Stimulated activated CD8-positive, alpha-beta memory T cell treated with anti-CD3 and anti-CD28 coated beads, Interleukin-12 subunit alpha, Interleukin-12 subunit beta, amount 100 ng/mL, for 4 hours (primary cell): ENCODE measurements at places on chromosomes 7 and 10.

DNA sequence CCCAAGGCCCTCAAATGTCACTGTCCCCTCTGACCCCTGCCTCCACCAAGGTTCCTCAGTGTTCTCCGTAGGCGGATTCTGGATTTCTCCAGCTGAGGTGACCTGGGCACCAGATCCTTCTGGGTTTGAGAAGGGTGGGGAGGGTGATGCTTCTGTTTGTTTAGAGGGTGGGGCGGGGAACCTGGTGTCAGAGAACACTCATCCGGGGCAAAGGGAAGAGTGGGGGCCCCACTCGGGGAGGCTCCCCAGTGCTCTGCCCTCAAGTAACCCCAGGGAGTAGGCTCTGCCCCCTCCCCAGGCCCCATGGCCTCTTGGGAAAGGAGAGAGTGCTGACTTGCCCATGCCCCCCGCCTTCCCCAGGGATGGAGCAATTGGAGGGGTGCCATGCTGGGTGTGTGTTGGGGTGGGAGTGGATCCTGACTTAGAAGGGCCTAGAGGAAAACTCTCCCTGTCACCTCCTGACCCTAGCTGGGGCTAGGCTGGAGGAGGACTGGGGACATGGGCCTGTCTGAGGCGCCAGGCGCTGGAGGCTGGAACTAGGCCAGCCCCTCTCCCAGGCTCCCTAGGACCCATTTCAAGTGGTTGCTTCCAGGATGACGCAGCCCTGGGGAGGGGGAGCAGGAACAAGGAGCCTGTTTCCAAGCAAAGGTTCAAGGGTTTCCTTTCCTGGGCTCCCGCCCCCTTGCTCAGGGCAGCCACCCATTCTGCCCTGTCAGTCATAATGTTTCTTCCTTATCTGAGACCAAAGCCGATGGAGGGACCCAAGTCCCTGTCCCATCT lies 27.9 kb downstream of the KAZALD1 start:
- DNase-seq, result no peak

- DNase-seq, result no peak
These were observed 3.9 kb downstream of the GRID1 start for GRCh38 chr10:86362586-86363183.

GRCh38 chr7:150935149-150935548 lies 43.0 kb downstream of the KCNH2 start:
- DNase-seq, result no peak

- no peak for DNase-seq
These were observed 42.4 kb downstream of the DLG5 start for GRCh38 chr10:77884181-77884580.

DNA sequence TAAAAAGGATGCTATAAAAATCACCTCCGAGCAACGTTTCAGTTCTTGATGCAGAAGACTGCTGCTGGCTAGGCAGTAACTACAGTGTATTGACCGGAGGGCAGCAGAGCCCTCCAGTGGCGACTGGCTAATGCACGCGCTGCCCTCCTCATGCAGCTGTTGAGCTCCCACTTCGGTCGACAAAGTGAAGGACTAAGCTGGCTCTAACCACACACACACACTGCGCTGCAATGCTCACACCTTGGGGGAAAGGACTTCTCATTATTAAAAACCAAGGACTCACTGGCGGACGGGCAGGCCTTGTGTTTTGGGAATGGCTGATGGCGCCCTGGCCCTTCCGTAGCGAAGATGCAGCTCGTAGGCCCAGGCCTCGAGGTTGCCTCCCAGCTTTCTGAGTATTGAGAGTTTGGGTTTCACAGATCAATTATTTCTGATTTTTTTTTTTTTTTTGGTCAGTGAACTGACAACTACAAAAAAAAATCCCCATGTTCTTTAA lies 120.9 kb upstream of the DIP2C start:
- no peak for DNase-seq

DNA sequence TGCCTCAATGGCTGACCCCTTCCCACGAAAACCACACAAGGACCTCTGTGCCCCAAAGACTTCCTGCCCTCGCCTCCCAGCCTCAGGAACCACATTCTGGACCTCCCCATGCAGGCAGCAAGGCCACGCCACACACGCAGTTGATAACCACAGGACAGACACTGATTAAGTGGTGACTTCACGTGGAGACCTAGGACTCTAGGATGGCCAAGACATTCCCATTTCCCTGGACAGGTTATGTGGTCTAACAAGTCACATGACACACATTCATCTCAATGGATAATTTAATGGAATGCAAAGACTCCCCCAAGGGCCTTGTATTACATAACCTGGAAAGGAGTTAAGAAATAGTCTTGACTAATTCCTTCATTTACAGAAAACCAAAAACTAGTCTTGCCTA lies 110.2 kb downstream of the LARP4B start:
- no peak for DNase-seq
